HFFc6 (cell line): ENCODE measurements at places on chromosomes 3 and 15.

- peak; percentile 70 for DNase-seq
These were observed 34.8 kb downstream of the LMCD1 start for GRCh38 chr3:8536096-8537056.

- DNase-seq = peak; percentile 95
These were observed at the start of gene XRN1 for GRCh38 chr3:142447852-142448823. TSS of gene XRN1 (minus strand) at chr3:142448037. CDS start at chr3:142447944, 93 bp downstream.

- no peak for DNase-seq
These were observed 173.6 kb upstream of the SMAD3 start for GRCh38 chr15:66891776-66892175.

DNA sequence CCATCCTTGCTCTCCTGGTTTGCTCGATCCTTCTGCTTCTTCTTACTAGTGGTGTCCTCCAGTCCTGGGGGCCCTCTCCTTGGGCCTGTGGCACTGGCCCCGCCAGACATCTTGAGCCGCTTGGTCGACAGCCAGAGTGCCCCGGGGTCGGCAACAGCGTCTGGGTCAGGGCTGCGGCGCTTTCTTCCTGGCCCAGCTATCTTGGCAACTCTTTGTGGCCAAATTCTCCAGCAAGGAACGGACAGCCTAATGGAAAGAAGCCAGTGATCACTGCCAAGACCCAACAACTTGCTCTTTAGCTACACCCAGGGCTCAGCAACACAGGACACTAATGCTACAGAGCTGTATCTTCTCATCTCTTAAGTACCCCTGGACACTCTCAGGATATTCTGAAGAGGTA is 1.6 kb downstream of the USP19 start:
- DNase-seq = no peak

- no peak for DNase-seq
These were observed 22.2 kb downstream of the MRPS25 start for GRCh38 chr3:15042936-15043335.

DNA sequence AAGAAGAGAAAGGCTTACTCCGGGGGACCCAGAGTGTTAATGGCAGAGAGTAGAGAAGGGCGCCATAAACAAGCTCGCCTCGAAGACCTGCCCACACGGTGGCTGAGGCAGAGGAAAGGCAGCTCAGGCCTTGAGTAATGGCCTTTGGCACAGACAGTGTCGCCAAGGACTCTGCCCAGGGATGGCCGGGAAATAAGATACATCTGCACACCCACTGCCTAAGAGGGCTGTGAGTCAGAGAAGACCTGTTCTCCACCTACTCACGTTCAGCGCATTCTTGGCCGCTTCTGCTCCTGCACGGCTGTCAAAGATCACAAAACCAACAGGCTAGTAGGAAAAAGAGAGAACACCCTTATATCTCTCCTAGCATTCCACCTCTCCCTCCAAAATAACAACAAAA is 26.2 kb downstream of the RBPMS2 start:
- peak; percentile 24 for DNase-seq

- DNase-seq = no peak
These were observed 514 bp downstream of the IGF2BP2 start for GRCh38 chr3:185824051-185825005.

GRCh38 chr15:53114960-53115359 is 324.8 kb upstream of the ONECUT1 start:
- no peak for DNase-seq

- no peak for DNase-seq
These were observed 39.3 kb downstream of the TRANK1 start for GRCh38 chr3:36905545-36905944.

DNA sequence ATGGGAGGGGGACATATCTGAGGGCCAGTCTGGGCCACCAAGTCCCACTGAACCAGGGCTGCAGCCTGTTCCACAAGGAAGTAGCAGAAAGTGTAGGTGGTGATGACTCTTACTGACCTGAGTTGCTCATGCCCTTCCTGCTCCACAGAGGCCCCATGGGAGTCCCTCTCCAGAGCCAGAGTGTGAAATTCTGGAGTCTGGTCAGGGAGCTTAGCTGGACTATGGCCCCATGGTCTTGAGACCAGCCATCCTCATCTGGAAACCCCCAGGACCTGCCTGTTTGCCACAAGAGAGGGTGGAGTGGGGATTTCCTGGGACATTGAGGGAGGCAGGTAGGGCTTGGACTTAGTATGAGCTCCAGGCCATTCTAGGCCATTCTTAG is 3.0 kb downstream of the SPINT1 start:
- DNase-seq = no peak

DNA sequence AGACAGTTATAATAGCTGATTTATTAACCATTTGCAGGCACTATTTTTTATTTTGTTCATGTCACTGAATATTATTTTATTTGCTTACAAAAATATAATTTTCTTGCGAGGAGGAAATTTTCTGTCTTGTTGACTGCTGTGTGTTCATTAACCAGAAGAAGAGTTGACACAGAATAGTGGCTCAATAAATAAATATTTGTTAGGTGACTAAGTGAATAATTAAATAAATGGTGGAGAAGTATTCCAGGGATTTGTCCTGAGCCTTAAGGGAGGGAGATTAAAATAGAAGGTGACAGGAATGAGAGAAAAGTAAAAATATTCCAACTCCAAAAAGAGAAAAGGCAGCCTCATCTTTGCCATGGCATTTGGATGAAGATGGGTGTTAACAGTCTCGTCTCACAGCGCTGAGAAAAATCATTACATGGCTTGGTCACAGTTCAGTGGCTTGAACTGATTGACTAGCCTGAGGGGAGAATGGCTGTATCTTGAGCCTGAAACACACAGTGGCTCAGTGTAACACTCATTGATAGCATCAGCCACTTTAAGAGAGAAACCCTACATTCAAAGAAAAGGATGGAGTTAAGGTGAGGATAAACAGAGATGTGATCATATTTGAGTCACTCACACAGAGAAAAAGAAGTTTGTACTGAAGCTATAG is 449.9 kb upstream of the NAALADL2 start:
- no peak for DNase-seq
